Stimulated activated CD8-positive, alpha-beta memory T cell treated with anti-CD3 and anti-CD28 coated beads, Interleukin-4, amount 100 ng/mL, for 1 hour (primary cell): ENCODE measurements at places on chromosomes 7 and 10.

GRCh38 chr7:22137026-22137425 lies 191.3 kb upstream of the CDCA7L start:
- no peak for DNase-seq

GRCh38 chr7:120114626-120115025 lies 158.3 kb upstream of the KCND2 start:
- no peak for DNase-seq

DNA sequence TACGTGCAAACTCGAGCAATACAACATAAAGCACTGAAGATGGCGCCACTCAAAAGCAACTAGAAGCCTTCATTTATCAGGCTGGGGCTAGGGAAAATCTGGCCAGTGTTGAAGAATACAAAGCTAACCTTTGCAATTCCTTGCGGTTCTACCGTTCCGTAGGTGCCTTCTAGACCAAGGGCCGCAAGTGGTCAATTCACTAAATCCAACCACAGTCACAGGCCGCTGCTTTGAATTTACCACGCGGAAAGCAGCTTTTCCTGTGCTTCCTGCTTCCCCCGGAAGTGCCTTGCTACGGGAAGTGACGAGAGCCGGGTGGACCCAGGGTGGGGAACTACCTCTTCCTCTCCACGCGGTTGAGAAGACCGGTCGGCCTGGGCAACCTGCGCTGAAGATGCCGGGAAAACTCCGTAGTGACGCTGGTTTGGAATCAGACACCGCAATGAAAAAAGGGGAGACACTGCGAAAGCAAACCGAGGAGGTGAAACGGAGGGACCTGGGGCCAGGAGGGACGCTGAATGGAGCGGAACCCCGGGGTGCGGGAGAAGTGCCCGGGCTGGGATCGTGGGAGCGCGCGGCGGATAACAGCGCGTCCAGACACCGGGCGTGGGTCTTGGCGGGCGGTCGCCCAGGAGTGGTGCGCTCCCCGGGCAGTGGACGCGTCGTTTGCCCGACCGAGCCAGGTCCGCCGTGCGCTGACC lies at the start of gene DDX21:
TSS of gene DDX21 (plus strand) at position 339 of the 701 bp plus-strand sequence. CDS start at position 395, 56 bp downstream.
- DNase-seq = peak; percentile 76

DNA sequence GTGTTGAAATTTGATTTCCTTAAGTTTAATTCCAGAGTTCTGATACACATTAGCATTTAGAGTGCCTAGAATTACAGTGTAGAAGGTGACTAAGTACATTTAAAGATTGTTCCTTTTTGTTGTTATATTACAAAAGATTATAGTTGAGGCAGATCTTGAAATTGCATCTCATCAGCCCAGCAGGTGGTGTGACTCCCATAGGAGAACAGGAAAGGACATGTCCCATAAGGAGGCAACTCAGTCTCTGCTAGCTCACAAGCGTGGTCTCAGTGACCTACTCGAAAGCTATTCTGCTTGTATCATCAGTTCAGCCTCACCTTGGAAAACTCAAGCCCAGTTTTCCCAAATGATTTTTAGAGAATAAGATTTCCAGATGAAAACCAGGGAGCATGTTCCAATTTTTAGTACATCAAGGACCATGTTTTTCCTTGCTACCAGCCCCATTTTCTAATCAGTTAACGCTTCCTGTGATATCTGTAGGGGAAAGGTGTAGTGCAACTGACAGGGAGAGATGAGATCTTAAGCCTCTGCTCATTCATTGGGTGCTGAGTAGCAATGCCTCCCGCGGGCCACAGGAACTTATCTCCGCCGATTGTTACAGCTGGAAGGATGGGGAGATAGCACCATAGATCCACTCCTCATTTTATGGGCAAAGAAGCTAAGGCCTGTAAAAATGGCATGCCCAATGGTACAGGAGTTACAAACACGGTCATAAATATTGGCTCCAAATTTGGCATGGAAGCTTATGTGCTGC lies 1.1 kb upstream of the GNAI1 start:
- no peak for DNase-seq

DNA sequence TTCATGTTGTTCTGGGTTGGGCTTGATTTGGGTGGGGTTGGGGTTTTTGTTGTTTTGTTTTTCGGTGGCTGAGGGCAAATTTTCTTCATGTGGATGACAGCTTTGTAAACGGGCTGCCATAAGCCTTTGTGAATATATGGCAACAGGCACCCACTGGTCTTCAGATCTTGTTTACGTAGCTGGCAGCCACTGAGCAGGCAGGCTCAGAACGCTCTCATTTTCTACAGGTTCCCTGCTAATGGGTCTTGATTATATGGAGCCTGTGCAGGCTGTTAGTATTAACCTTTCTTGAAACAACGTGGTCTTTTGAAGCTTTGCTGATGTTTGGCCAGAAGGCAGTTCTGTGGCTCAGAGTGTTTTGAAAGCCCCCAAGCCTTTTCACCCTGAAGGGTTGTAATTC lies 199.7 kb downstream of the TNS3 start:
- DNase-seq = no peak

- DNase-seq = no peak
Measured at GRCh38 chr10:114953047-114953446, 15.1 kb downstream of the TRUB1 start.

DNA sequence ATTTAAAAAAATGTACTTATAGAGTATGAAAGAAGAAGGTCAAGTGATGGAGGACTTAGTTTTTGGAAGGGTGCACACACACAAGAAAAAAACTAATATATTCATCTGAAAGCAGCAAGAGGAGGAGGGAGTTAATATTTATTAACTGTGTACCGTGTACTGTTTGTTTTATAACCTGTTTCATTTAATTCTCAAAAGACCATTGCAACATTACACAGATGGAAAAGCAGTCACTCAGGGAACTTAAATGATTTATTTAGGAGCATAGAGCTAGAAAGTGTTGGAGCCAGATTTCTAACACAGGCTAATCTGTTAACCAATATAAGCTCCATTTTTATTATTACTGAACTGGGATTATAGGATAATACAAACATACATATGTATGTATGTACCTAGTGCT lies 36.7 kb downstream of the GLCCI1 start:
- no peak for DNase-seq

GRCh38 chr7:86094166-86094669 lies 549.5 kb upstream of the GRM3 start:
- no peak for DNase-seq

DNA sequence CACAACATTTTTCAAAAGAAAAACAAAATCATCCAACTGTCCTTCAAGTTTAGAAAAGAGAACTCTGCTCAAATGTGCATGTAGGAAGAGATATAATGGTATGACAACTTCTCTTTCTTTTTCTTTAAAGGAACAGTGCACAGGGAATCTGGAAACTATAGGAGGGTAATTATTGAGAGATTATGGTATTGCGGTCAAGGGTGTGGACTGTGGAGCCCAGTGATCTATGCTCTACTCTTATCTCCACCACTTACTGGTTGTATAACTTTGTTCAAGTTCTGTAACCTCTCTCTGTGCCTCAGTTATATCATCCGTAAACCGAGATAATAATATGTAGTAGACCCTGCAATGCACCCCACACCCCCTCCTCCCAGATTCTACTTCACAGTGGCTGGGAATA lies 69.8 kb upstream of the PCGF5 start:
- DNase-seq = no peak

DNA sequence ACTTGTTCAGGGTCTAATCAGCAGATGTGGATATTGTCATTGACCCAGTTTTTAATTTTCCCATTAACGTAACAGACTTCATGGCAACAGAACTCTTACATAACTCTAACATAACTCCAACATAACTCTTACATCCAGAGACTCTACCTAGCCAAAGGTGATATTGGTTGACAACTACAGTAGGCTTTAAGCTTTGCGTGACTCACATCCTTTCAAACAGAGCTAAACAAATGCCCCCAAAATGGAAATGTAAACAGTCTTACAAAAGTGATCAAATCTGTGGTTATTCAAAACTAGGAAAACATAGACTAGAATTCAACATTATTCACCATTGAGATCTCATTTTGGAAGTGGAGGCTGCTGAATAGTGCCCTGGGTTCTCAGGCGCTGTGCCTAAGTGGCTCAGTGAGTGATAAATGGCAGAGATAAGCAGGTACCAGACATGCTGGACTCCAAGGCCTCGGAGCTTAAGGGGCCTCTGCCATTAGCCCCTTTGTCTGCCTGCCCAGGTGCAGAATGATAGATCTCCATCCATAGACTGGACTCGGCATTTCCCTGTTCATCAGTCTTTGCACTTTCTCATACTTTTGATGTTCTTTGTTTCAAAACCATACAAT lies 34.3 kb upstream of the BTBD16 start:
- no peak for DNase-seq

DNA sequence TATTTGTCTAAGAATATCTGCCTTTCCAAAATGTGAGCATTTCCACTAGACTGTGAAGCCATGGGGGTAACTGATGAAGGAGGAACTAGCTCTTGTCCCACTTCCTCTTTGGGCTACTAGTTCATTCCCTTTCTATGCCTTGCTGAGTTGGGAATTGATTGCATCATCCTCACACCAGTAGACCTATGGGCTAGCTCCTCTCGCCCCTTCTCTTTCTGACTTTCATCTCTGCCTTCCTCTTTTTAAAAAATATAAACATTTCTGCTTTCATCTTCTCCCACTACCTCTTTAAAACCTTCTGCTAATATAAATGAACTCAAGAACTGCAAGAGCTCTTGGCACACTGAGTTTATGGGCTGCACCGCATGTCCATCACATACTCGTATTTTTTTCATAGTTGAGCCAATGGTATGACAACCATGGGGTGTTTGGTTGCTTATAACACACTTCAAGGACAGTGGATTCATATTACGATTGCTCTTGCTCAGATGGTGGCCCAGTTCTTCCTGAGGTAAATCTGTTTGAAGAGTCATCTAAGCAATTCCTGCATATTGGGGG lies 182.0 kb downstream of the REEP3 start:
- DNase-seq = no peak

DNA sequence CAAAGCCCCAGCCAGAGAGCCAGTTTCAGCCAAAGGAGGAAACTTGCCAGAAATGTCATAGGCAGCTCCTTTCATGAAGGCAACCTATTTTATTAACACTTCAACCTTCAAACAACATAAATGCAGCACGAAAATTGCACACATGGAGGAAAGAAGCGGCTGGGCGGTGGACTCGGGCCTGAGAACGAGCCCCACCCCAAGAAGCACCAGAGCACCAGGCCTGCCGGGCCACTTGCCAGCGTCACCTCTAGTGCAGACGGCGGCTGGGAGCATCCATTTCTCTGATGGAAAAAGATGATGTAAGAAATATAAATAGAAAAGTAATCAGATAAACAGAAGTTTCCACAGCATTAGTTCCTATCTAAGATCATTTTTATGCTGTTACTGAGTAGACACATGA lies 100.0 kb downstream of the TCERG1L start:
- DNase-seq = no peak

- DNase-seq = no peak
Measured at GRCh38 chr7:157433628-157434027, 96.8 kb downstream of the DNAJB6 start.

GRCh38 chr7:52616552-52616951 lies 418.9 kb upstream of the POM121L12 start:
- DNase-seq = no peak

DNA sequence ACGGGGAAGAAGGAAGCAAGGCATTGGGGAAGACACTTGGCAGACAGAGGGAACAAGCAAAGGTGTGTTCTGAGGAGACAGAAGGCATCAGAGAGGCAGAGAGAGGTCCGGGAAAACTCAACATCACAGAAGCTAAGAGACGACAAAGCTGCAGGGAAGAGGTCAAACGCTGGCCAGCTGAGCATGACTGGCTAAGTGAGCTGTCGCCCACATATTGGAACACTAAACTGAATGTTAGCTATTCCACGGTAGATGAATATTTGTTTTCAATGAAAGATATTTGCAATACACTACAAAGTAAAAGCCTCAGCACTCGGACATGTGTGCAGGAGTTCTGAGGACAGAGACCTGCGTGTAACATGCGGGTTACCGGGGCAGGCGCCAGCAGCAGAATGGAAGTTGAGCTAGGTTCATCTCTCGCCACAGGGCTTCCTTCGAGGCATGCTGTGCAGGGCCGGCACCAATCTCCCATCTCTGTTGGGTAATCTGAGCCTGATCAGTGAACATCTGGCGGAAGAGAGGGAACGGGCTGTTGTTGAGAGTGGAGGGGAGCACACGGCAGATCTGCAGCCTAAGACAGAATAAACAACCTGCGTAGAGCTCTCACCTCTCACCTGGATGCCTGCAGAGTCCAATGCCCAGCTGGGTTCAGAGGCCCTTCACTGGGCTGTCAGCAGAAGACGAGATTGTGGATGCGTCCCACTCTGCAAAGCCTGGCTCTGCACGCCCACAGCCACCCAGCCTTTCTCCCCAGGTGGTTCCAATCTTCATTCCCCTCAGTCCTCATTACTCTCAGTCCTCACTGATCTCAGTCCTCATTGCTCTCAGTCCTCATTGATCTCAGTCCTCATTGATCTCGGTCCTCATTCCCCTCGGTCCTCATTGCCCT lies 35.9 kb downstream of the INSIG1 start:
- no peak for DNase-seq
